BJ (cell line): ENCODE measurements at places on chromosomes 13 and 19. TPM values are rescaled to one million over a fixed set of nuclear protein-coding genes. Genes with fewer than 3 reads are reported as not detected.

The OR4F17 gene
- not detected in 2 replicates for polyA plus RNA-seq

The C1QTNF9B gene
- not detected in 2 replicates for polyA plus RNA-seq

The SERPINE3 gene
- not detected in 2 replicates for polyA plus RNA-seq

DNA sequence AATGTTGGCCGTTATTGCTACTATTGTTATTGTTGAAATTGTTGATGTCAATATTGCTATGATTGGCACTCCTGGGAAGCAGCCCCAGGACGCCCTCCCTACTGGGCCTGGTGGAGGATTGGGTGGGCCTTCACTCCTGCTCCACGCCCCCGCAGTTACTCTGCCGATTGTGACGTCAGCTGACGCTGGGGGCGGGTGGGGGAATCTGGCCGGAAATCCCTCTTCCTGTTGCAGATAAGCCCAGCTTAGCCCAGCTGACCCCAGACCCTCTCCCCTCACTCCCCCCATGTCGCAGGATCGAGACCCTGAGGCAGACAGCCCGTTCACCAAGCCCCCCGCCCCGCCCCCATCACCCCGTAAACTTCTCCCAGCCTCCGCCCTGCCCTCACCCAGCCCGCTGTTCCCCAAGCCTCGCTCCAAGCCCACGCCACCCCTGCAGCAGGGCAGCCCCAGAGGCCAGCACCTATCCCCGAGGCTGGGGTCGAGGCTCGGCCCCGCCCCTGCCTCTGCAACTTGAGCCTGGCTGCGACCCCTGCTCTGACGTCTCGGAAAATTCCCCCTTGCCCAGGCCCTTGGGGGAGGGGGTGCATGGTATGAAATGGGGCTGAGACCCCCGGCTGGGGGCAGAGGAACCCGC is at the start of gene ETV2:
Gene ETV2, plus strand, starts transcription at position 231 of the 637 bp plus-strand sequence. CDS start 716 bp downstream, outside the sequence.
- DNase-seq, result no peak

DNA sequence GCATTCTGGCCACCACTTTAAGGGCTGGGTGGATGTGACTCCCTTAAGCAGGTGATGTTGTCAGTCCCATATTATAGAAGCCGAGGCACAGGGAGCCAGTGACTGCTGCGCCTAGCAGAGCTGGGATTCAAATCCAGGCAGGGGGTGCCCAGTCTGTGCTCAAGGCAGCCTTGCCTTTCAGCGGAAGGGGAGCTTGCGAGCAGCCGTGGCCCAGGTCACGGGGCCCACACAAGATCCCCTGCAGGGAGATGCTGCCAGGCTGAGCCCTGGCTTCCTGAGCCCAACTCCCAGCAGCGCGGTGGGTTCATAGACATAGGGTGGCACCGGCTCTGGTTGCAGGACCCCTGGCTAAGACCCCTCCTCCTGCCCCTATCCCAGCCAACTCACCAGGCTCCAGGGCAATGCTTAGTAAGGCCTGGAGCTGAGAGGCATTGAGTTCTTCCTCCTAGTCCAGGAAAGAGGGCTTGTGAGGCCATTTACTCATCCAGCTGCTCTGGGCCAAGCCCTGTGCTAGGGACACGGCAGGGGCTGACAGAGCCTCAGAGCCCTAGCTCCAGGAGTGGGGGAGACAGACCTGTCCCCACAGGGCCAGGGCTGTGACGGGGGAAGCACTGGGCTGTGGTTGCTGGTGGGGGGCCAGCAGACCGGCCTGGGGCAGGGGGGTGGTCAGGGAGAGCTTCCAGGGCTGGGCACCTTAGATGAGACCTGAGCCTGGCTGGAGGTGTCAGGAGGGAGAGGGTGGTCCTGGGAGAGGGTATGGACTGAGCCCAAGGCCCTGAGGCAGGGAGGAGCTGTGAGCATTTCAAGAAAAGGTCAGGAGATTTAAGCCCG is 9.6 kb downstream of the CAPN12 start:
- no peak for DNase-seq

- DNase-seq, result no peak
Observed at GRCh38 chr19:2523630-2524311, 47.8 kb downstream of the GADD45B start.

GRCh38 chr19:2097203-2097885 is 629 bp downstream of the IZUMO4 start:
- DNase-seq, result no peak

- no peak for DNase-seq
Observed at GRCh38 chr13:111248822-111249221, 71.6 kb upstream of the TEX29 start.
